Adrenal gland (tissue), 19 donors: ENCODE measurements at places on chromosomes 5 and 9. TPM values are rescaled to one million over a fixed set of nuclear protein-coding genes. Genes with fewer than 3 reads are reported as not detected.

Gene AQP3
- 2.7 TPM for total RNA-seq

Gene RNF180
- 8.9 TPM for total RNA-seq

Gene DDX46
- total RNA-seq, result 35.8 TPM

Gene KLHL9
- total RNA-seq, result 21.1 TPM

Gene AFAP1L1
- 8.9 TPM for total RNA-seq

Gene ST6GALNAC4
- 14.6 TPM for total RNA-seq

Gene MCIDAS
- not detected for total RNA-seq

DNA sequence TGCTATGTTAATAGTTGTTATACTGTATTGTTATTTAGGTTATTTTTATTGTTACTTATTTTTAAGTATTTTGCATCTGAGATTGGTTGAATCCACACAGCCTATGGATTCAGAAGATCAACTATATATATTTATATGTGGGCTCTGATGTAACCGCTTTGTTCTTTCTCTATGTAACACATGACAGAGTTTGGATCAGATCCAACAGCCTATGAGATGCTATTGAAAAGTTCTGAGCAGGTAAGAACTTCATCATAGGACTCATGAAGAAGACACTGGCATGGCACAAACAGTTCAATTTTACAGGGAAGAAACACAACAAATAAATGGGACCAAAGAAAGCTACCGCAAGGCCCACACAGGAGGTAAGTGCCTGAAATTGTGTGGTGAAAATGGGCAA lies 93.4 kb downstream of the GNAQ start:
- no peak for DNase-seq
- no peaks in the 10 kb centered on the region for H3K27me3 ChIP-seq
- peak overlapping the region; percentile 58 for H3K27ac ChIP-seq
- peaks cover 8% of the 10 kb centered on the region for H3K4me1 ChIP-seq
- H3K36me3 ChIP-seq, result no peaks in the 10 kb centered on the region

DNA sequence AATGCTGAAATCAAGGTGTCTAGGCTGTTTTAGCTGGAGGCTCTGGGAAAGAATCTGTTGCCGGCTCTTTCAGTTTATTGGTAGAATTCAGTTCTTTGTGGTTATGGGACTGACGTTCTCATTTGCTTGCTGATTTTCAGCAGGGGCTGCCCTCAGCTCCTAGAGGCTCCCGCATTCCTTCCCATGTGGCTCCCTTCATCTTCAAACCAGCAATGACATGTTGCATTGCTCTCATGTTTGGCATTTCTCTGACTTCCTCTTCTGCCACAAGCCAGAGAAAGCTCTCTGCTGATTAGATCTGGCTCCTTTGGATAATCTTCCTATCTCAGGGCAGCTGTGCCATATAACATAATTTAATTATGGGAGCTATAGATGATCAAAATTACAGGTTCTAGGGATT lies 360.3 kb downstream of the LRRC70 start:
- H3K4me1 ChIP-seq, result no peaks in the 10 kb centered on the region
- H3K36me3 ChIP-seq, result no peaks in the 10 kb centered on the region
- DNase-seq, result no peak
- no peaks in the 10 kb centered on the region for H3K27me3 ChIP-seq
- H3K27ac ChIP-seq, result no peak overlapping the region
- H3K4me3 ChIP-seq, result no peak overlapping the region

GRCh38 chr5:96404191-96404867 lies 28.7 kb downstream of the PCSK1 start:
- DNase-seq, result no peak
- no peaks in the 10 kb centered on the region for H3K4me1 ChIP-seq
- no peaks in the 10 kb centered on the region for H3K36me3 ChIP-seq
- no peak overlapping the region for H3K4me3 ChIP-seq
- no peaks in the 10 kb centered on the region for H3K27me3 ChIP-seq

GRCh38 chr9:120344230-120344629 lies 235.7 kb downstream of the CDK5RAP2 start:
- H3K4me1 ChIP-seq, result peaks cover 9% of the 10 kb centered on the region
- DNase-seq, result peak; percentile 13
- H3K36me3 ChIP-seq, result no peaks in the 10 kb centered on the region
- H3K27ac ChIP-seq, result no peak overlapping the region

DNA sequence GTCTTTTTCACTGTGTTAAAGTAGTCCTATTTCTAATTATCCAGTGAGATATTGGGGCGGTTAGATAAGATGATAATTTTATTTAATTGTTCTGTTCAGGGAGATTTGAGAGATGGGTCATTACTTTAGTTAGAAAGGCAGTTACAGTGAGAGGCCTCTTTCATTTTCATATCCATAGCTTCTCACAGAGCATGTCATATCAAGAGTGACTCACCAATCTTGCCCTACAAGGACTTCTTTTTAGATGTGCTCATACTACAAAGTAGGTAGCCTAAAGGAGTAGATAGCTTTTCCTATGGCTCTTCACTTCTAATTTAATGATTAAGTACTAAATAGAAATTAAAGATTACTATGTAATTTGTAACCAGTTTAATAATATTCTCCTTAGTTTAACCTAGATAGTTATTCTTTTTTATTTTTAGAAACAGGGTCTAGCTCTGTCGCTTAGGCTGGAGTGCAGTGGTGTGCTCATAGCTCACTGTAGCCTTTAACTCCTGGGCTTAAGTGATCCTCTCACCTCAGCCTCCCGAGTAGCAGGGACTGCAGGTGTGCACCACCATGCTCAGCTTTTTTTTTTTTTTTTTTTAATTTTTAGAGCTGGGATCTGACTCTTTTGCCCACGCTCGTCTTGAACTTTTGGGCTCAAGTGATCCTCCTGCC lies 71.0 kb downstream of the FER start:
- no peak for DNase-seq
- H3K27me3 ChIP-seq, result no peaks in the 10 kb centered on the region
- no peak overlapping the region for H3K4me3 ChIP-seq
- H3K27ac ChIP-seq, result no peak overlapping the region

- H3K4me1 ChIP-seq, result no peaks in the 10 kb centered on the region
- DNase-seq, result no peak
- no peaks in the 10 kb centered on the region for H3K36me3 ChIP-seq
- no peaks in the 10 kb centered on the region for H3K27me3 ChIP-seq
Measured at GRCh38 chr9:3971391-3972082, 328.3 kb downstream of the GLIS3 start.

DNA sequence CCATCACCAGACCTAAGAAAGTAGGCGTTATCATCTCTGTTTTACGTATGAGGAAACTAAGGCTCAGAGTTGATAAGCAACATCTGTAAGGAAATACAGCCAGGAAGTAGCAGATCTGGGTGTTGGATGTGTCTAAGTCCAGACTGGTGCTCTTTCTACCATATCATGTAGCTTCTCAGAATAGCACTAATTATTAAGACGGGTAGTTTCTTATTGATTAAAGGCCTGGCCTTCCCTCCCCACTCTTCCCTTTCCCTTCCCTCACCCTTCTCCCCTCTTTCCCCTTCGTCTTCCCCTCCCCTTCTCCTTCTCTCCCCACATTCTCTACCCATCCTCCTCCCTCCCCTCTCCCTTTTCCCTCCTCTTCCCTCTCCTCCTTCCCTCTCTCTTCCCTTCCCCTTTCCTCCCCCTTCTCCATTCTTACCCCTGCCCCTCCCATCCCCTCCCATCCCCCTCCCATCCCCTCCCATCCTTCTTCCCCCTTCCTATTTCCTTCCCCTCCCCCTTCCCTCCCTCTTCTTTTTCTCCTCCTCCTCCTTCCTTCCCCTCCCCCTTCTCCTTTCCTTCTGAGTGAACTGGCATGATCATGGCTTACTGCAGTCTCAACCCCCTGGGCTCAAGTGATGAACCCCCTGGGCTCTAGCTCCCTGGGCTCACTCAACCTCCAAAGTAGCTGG lies 79.4 kb downstream of the SNX24 start:
- H3K27ac ChIP-seq, result no peak overlapping the region
- H3K4me3 ChIP-seq, result no peak overlapping the region
- H3K4me1 ChIP-seq, result no peaks in the 10 kb centered on the region
- no peaks in the 10 kb centered on the region for H3K36me3 ChIP-seq

DNA sequence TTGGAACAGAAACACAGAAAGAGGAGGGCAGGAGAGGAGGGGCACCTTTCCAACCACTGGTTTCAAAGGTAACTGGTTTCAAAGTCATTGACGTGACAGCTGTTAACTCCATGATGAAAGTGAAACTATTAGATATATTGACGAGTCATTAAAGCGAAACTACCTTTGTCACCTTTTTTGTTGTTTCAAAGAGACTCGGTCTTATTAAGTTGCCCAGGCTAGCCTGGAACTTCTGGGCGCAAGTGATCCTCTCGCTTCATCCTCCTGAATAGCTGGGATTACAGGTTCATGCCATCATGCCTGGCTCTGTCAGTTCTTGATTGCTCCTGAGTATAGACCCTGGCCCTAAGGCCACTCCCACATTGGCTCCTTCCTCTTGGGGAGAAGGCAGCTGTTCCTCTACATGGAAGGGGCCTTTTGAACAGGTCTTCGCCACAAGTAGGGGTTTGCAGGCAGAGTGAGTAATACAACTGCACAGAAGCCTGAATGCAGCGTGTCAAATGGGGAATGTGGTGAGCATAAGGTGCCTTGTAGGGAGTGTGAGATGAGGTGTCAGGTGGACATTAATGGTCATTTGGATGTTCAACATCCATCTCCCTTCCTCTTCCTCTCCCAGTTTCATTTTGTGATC lies 3.4 kb upstream of the F12 start:
- no peaks in the 10 kb centered on the region for H3K36me3 ChIP-seq
- no peak overlapping the region for H3K27ac ChIP-seq
- H3K27me3 ChIP-seq, result no peaks in the 10 kb centered on the region
- H3K4me1 ChIP-seq, result no peaks in the 10 kb centered on the region

DNA sequence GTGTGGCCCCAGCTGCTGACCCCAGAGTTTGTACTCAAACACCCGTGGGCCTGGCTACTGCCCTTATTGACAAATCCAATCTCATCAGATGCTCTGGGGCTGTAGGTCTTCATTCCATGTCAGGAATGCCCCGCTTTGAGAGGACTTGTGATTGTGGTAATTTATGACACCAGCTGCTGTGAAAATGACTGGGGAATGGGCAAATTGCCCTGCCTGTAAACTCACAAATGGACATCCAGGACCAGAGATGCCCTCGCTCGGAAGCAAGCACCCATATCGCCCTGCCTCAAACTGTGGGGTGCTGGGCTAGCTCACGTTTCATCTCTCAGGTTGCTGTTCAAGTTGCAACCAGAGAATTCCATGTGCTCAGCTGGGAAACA lies 225.9 kb upstream of the MAP3K1 start:
- peaks cover 18% of the 10 kb centered on the region for H3K4me1 ChIP-seq
- H3K27ac ChIP-seq, result no peak overlapping the region
- DNase-seq, result no peak

GRCh38 chr9:76215066-76215465 lies 179.2 kb downstream of the RFK start:
- peak; percentile 61 for DNase-seq
- no peak overlapping the region for H3K4me3 ChIP-seq
- H3K27me3 ChIP-seq, result no peaks in the 10 kb centered on the region

DNA sequence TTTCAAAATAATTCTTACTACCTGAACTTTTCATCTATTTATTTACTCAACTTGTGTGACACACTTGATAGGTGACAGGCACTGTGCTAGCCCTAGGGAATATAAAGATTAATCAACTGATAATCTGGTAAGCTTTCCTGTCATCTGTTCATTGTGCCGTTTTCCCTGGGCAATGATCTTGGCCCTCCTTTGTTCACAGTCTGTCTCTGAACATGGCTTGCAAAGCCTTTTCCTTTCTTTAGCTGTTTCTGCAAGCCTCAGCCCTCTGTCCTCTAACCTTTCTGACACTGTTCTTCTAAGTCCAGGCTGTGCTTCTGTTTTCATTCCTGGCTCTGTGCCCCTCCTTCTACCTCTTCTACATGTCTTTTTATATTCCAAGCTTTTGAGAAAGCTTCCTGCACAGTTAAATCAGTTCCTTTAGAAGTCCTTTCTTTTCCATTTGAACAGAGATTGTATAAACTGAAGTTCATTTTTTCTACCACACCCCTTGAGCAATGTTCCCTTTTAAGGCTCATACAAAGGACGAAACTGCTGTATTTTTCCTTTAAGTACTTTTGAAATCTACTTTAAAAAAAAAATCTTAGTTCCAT lies 803.0 kb upstream of the ZNF608 start:
- H3K4me1 ChIP-seq, result no peaks in the 10 kb centered on the region
- no peak for DNase-seq
- H3K27ac ChIP-seq, result no peak overlapping the region
- H3K27me3 ChIP-seq, result no peaks in the 10 kb centered on the region

DNA sequence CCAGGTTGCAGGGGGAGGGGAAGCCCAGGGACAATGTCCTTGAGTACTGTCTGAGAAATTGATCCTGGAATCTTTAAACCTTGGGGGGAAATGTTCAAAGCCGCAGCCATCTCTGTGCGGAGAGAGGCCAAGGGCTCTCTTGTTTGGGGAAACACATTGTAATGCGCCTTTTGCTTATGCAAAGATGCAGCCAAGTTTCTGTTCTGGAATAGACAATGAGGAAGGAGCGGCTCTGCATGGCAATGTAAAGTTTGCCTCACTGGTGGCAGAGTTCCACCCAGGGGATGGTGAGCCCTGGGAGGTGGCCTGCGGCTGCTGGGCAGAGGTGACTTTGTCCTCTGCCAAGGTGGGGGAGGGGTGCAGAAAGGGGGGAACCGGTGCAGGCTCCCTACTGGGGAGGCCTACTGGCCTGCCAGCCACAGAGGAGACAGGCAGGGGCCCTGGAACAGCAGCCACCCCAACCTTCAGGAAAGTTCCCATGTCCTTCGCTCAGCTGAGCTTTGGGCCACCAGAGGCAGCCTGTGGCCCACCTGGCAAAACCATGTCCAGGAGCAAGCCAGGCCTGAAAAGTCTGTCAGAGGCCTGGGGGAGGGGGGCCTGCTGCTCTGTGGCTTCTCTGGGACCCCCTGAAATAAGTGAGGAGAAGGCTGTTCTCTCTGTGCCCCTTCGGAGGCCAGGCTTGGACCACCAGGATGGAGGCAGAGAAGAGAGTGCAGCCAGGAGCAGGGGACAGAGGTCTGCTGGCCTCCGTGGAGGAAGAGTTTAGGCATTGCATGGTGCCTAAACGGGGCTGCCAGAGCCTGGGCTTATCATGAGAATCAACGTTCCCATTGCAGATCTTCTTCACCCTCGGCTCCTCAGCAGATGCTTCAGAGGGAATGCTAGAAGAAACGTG lies 127.8 kb downstream of the ZNF354C start:
- DNase-seq, result no peak
- H3K4me1 ChIP-seq, result no peaks in the 10 kb centered on the region
- no peak overlapping the region for H3K27ac ChIP-seq
- no peaks in the 10 kb centered on the region for H3K27me3 ChIP-seq

GRCh38 chr9:122055701-122056100 lies 37.4 kb downstream of the TTLL11 start:
- H3K36me3 ChIP-seq, result no peaks in the 10 kb centered on the region
- H3K4me1 ChIP-seq, result peaks cover 9% of the 10 kb centered on the region
- H3K27me3 ChIP-seq, result no peaks in the 10 kb centered on the region
- H3K27ac ChIP-seq, result no peak overlapping the region

- no peak for DNase-seq
- no peaks in the 10 kb centered on the region for H3K36me3 ChIP-seq
Measured at GRCh38 chr5:17412760-17413671, 85.0 kb upstream of the TAF11L2 start.

GRCh38 chr5:173472164-173472563 lies 143.9 kb upstream of the STC2 start:
- no peak overlapping the region for H3K27ac ChIP-seq
- no peaks in the 10 kb centered on the region for H3K36me3 ChIP-seq
- H3K4me1 ChIP-seq, result peaks cover 9% of the 10 kb centered on the region
- no peak overlapping the region for H3K4me3 ChIP-seq
- no peaks in the 10 kb centered on the region for H3K27me3 ChIP-seq

GRCh38 chr9:119801311-119801710 lies 432.1 kb upstream of the BRINP1 start:
- no peak overlapping the region for H3K27ac ChIP-seq
- H3K4me1 ChIP-seq, result no peaks in the 10 kb centered on the region
- no peaks in the 10 kb centered on the region for H3K36me3 ChIP-seq
- no peak for DNase-seq
- H3K27me3 ChIP-seq, result no peaks in the 10 kb centered on the region

GRCh38 chr9:114691046-114691955 lies 9.3 kb upstream of the TEX48 start:
- no peaks in the 10 kb centered on the region for H3K4me1 ChIP-seq
- H3K4me3 ChIP-seq, result no peak overlapping the region
- no peak overlapping the region for H3K27ac ChIP-seq
- no peaks in the 10 kb centered on the region for H3K36me3 ChIP-seq
- no peak for DNase-seq
